ENCODE measurements at places on chromosomes 1 and 21. TPM values are rescaled to one million over a fixed set of nuclear protein-coding genes. Genes with fewer than 3 reads are reported as not detected.

CCDC190 gene
- not detected for total RNA-seq

SYCP1 gene
- not detected for total RNA-seq

HHIPL2 gene
- total RNA-seq, result 0.78 TPM

ERVH48-1 gene
- 0.51 TPM for total RNA-seq

KRTAP7-1 gene
- not detected for total RNA-seq

TMEM82 gene
- not detected for total RNA-seq

GNAT2 gene
- total RNA-seq, result not detected

B3GALT6 gene
- total RNA-seq, result 10.9 TPM

GRCh38 chr1:243416495-243416894, 160.7 kb downstream of the SDCCAG8 start:
- no peaks in the 10 kb centered on the region for H3K27me3 ChIP-seq
- H3K36me3 ChIP-seq, result peaks cover 6% of the 10 kb centered on the region
- H3K4me1 ChIP-seq, result peaks cover 5% of the 10 kb centered on the region
- H3K27ac ChIP-seq, result no peak overlapping the region

DNA sequence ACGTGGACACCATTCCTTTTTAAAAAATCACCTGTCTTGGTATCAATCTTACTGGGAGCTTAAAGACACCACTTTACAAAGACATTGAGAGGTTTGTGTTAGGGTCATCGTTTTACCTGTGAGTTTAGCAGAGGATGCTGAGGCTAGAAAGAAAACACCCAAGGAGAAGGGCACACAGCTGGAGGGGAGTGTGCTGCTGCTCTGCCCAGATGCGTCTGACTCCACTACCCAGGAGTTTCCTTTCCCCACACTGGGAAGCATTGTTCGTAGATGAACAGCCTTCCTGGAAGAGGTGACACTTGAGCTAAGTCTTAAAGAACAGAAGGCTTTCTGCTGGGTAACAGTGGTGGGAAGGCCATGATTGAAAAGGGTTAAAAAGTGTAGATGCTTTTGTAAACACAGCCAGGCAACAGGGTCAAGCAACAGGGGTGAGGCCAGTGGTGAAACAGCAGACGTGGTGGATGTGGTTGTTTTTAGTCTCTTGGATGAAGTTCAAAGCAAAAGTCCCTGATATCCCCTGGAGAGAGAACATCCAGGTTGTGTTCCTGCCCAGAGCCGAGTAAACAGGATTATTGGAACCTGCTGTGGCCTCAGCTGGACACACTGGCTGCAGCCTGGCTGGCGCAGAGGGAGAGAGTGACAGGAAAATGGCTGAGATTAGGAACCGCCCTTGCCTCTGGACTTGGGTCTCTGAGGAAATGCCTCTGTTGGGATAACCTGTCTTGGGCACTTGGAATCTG, 198.6 kb upstream of the JUN start:
- H3K27ac ChIP-seq, result no peak overlapping the region
- H3K4me1 ChIP-seq, result no peaks in the 10 kb centered on the region
- no peaks in the 10 kb centered on the region for H3K36me3 ChIP-seq
- no peak overlapping the region for H3K4me3 ChIP-seq
- no peak for DNase-seq
- H3K27me3 ChIP-seq, result no peaks in the 10 kb centered on the region

DNA sequence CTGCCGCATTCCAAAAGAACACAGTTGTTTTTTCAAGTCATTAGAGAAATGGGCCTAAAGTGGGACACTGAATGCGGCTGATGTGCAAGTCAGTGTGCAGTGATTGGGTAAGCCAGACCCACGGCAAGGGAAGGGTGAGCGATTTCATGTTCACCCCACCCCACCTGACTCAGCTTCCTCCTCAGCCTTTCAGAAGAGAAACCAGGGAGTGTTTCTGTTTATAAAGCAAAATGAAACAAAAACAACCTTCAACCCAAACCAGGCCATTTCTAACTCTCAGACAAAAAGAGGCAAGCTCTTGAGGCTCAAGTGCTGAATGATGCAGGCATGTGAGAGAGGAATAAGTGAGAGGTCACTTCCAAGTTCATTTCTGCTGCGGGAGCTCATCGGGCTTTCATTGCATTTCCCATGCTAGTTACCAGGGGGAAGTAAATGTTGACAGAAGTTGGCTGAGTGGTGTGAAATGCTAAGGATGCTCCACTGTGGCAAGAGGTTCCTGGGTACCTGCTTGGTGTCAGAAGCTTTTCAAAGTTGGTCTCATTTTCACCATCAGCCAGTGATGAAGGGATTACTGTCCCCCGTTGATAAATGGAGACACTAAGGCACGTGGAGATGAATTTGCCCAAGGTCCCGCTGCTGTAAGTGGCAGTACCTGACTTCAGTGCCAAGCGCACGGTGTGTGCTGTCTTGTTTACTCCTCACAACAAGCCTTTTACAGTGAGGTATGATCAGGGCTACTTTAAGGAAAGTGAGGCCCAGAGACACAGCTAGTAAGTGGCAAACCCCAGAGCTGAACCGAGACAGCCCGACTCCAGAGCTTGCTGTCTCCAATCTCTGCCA, 29.1 kb downstream of the STPG1 start:
- no peak overlapping the region for H3K4me3 ChIP-seq
- H3K27ac ChIP-seq, result no peak overlapping the region
- H3K36me3 ChIP-seq, result no peaks in the 10 kb centered on the region
- H3K27me3 ChIP-seq, result no peaks in the 10 kb centered on the region
- DNase-seq, result no peak

- DNase-seq, result no peak
- H3K4me1 ChIP-seq, result peaks cover 5% of the 10 kb centered on the region
- H3K27ac ChIP-seq, result no peak overlapping the region
- no peak overlapping the region for H3K4me3 ChIP-seq
These were observed 3.6 kb upstream of the CALML6 start for GRCh38 chr1:1911350-1912041.

GRCh38 chr1:176880955-176881595, 283.4 kb downstream of the ASTN1 start:
- H3K27ac ChIP-seq, result no peak overlapping the region
- H3K27me3 ChIP-seq, result no peaks in the 10 kb centered on the region
- no peak for DNase-seq
- no peaks in the 10 kb centered on the region for H3K36me3 ChIP-seq
- H3K4me3 ChIP-seq, result no peak overlapping the region

- no peaks in the 10 kb centered on the region for H3K27me3 ChIP-seq
- no peaks in the 10 kb centered on the region for H3K4me1 ChIP-seq
- H3K27ac ChIP-seq, result no peak overlapping the region
These were observed 86.8 kb downstream of the ADGRL2 start for GRCh38 chr1:81887421-81888144.

DNA sequence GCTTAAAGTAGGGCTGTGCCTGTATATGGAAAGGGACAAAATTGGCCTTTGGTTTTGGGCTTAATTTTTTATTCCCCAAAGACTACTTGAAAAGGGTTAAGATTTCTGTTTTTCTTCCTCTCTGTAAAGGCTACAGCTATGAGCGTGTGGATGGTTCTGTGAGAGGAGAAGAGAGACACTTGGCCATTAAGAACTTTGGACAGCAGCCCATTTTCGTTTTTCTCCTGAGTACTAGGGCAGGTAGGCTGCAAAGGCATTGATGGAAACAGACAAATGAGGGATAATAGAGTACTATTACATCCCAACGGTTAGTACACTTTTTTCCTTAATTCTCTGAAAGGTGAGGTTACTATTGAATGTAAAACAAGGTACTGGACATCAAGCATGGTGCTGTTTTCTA, 29.6 kb downstream of the CHD1L start:
- H3K4me3 ChIP-seq, result no peak overlapping the region
- no peak overlapping the region for H3K27ac ChIP-seq
- H3K36me3 ChIP-seq, result peaks cover 9% of the 10 kb centered on the region
- DNase-seq, result no peak

DNA sequence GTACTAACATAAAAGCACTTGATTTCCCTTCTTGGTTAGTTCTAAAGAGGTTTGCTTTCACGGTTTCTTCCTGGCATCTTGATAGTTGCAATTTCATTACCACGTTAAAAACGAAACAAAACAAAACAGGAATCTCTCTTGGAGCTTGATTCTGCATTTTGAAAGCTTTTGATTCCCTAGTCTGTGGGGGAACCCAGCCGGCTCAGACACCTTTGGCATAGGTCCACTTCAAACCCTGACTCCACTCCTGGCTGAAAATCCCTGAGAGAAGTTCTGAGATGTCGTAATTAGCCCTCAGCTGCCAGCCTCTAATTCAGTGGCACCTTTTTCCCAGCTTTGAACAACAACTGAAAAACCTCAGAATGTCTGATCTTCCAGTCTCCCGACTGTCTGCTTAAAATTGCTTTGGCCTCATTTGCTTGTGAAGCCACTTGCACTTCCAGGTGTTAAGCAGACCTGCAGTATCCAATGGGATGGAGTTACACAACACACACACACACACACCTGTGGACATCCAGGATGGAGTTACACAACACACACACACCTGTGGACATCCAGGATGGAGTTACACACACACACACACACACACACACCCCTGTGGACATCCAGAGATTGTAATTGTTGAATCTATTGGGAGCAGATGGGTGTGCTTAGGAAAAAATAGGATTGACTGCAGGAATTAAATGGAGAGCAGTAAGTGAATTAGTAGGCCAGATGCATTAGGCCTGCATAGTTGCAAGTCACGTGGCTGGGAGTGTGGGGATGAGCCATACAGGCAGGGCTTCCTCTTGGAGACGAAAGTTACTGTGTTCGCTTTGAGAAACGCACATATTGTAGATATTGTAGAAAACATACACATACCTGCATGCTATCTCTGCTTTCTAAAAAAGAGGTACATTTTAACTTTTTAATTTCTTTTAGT, 285.6 kb upstream of the FMN2 start:
- no peaks in the 10 kb centered on the region for H3K27me3 ChIP-seq
- no peak for DNase-seq
- no peak overlapping the region for H3K27ac ChIP-seq
- H3K36me3 ChIP-seq, result no peaks in the 10 kb centered on the region
- H3K4me3 ChIP-seq, result no peak overlapping the region
- peaks cover 1% of the 10 kb centered on the region for H3K4me1 ChIP-seq

DNA sequence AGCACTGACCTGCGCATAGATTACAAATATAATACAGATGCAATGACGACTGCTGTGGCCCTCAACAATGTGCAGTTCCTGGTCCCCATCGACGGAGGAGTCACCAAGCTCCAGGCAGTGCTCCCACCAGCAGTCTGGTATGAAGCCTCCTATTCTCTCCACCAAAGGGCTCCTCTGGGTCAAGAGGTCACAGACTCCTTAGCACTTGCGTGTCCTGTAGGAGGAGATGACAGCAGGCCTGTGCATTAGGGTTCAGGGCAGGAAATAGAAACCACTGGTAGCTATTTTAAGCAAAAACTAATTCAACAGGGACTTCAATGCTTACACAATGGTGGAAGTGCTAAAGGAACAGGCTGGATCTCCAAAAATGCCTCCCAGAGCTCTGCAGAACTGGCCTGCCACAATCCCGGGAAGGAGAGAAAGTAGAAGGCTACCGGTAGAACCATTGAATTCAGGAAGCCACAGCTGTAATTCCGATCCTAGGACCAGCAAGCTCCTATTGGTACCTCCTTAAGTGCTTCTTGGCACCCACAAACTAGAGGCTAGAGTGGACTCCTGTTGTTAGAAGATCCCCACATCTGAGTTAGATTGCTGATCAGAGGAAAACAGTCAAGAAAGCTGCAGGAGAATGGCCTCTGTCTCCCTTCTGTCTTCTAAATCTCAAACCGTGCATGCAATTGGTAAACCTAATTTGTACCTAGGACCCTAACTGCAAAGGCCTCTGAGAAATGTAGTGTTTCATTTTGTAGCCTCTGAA, 12.7 kb upstream of the DYNLT5 start:
- no peak for DNase-seq
- H3K36me3 ChIP-seq, result no peaks in the 10 kb centered on the region
- H3K4me1 ChIP-seq, result no peaks in the 10 kb centered on the region

Measured in naive thymus-derived CD4-positive, alpha-beta T cell (primary cell).